Esophagus squamous epithelium (tissue), 5 donors: ENCODE measurements at places on chromosomes 2 and 18.

DNA sequence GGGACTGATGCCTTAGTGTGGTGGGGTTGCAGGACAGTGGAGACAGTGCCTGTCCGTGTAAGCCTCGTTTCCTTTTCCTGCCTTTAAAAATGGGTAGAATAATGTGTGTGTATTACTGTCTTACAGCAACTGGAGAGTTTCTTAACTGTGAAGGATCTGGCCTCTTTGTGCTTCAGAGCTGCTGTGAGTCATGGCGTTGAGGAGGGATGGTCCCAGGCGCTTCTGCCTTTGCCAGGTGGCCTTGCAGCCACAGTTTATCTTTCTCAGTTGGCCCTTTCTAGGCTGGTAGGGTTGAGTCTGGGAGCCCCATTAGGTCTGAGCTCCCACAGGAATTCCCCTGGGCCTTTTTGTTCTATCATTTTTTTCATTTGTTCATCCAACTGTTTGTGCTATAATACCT is 9.2 kb downstream of the PRADC1 start:
- H3K36me3 ChIP-seq = peaks cover 100% of the 10 kb centered on the region
- H3K27me3 ChIP-seq = no peaks in the 10 kb centered on the region
- H3K27ac ChIP-seq = no peak overlapping the region
- no peak for DNase-seq

GRCh38 chr2:85537600-85538506 is 1.1 kb upstream of the MAT2A start:
- DNase-seq = no peak
- H3K4me1 ChIP-seq = peaks cover 15% of the 10 kb centered on the region
- H3K27ac ChIP-seq = peak overlapping the region; percentile 99
- H3K36me3 ChIP-seq = peaks cover 9% of the 10 kb centered on the region
- H3K4me3 ChIP-seq = peak overlapping the region; percentile 84

DNA sequence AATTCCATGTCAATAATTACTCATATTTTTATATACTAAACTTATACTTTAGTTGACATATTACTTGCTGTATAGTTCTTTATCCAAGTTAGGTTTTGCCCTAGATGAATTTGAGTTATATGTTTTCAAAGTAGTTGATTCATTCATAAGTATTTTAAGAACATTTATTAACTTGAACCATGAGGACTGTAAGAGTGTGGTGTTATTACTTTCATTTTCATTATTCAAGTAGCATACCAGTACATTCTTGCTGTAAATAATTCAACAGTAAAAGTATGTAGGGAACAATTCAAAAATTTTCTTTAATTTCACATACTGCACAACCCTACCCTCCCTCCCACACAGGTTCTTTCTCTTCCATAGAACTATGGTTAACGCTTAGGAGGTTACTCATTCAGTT is 75.4 kb downstream of the ANKRD12 start:
- H3K4me1 ChIP-seq = no peaks in the 10 kb centered on the region
- H3K27me3 ChIP-seq = no peaks in the 10 kb centered on the region
- H3K36me3 ChIP-seq = peaks cover 87% of the 10 kb centered on the region
- H3K27ac ChIP-seq = no peak overlapping the region
- no peak for DNase-seq

GRCh38 chr2:218168635-218169462 is 2.1 kb upstream of the CXCR1 start:
- H3K27ac ChIP-seq = no peak overlapping the region
- H3K27me3 ChIP-seq = no peaks in the 10 kb centered on the region
- H3K4me1 ChIP-seq = peaks cover 25% of the 10 kb centered on the region
- no peaks in the 10 kb centered on the region for H3K36me3 ChIP-seq
- H3K4me3 ChIP-seq = no peak overlapping the region
- no peak for DNase-seq

- no peak overlapping the region for H3K27ac ChIP-seq
- no peaks in the 10 kb centered on the region for H3K36me3 ChIP-seq
- DNase-seq = no peak
- no peaks in the 10 kb centered on the region for H3K4me1 ChIP-seq
- H3K27me3 ChIP-seq = no peaks in the 10 kb centered on the region
- no peak overlapping the region for H3K4me3 ChIP-seq
These were observed 19.6 kb downstream of the RSAD2 start for GRCh38 chr2:6896930-6897759.

DNA sequence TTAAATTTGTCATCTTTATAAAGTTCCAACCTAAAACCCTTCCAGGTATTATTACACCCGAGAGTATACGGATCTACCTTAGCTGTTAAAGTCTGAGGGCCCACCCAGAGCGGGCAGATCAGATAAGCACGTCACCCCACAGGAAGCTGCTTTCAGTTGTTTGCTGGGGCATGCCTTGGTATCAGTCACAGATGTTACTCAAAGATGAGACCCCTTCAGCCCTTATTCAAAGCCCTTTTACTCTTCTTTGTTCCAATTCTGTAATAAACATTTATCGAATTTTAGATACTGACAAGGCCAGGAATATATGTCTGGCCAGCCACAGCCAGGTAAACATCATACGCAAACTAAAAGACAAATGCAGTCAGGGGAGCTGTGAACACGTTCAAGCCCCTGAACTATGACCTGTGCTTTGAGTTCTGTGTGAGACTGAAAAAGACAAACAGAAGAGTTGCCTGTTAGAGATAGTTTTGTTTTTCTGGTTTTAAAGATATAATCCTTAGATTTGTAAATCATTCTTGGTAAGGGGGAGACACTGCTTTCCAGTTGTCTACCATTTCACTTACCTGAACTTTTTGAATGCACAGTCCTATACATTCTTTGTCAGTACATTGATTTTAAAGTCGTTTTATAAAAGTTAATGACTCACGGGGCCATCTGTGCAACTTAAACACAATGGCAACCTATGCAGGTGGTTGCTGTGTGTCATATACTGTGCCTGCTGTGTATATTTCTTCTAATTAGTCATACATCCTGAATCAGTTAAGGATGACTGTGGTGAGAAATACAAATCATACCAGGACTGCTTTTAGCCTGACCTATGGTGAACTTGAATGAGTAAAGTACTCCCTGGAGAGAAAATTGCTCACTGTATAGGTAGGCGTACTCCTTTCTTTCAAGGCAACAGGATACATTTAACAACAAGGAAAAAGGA is 100.5 kb upstream of the ITPRID2 start:
- H3K27ac ChIP-seq = peak overlapping the region; percentile 23
- no peak overlapping the region for H3K4me3 ChIP-seq
- no peaks in the 10 kb centered on the region for H3K36me3 ChIP-seq

GRCh38 chr2:236535024-236535423 is 34.6 kb upstream of the ACKR3 start:
- no peaks in the 10 kb centered on the region for H3K4me1 ChIP-seq
- DNase-seq = no peak
- no peak overlapping the region for H3K27ac ChIP-seq
- H3K36me3 ChIP-seq = no peaks in the 10 kb centered on the region
- H3K27me3 ChIP-seq = no peaks in the 10 kb centered on the region

DNA sequence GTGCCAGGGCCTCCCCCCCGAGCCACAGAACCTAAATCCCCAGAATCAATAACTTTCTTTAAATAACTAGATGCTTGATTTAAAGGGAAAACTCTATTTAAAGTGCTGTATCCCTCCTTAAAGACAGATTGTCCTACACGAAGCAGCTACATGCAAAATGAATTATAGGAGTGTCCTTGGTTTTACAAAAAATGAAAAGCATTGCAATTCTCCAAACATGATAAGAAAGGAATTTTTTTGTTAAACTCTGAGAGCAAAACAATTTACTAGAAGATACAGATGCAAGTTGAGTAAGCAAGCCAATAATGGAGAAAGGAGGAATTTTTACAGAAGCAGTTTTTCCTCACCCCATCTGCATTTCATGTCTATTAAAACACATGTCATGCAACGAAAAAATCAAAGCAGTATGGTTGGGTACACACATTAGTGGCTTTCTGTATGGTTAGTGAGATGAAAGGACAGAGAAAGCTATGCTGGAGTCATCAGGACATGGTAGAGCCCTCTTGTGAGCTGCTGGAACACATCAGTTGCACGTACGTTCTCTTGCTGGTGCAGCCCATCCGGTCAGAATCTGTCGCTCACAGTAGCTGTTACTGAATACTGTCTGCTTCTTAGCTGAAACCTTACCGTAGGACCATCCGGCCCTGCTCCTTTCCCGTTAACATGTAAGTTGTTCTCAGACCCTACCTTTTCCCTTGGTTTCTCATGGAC is 25.9 kb upstream of the STEAP3 start:
- no peaks in the 10 kb centered on the region for H3K36me3 ChIP-seq
- no peak for DNase-seq
- H3K27me3 ChIP-seq = no peaks in the 10 kb centered on the region
- H3K4me3 ChIP-seq = no peak overlapping the region
- no peaks in the 10 kb centered on the region for H3K4me1 ChIP-seq
- H3K27ac ChIP-seq = no peak overlapping the region

- DNase-seq = no peak
- H3K36me3 ChIP-seq = no peaks in the 10 kb centered on the region
- H3K27ac ChIP-seq = no peak overlapping the region
- H3K4me3 ChIP-seq = no peak overlapping the region
- H3K27me3 ChIP-seq = no peaks in the 10 kb centered on the region
These were observed 129.8 kb upstream of the ARL4C start for GRCh38 chr2:234626566-234627130.

- H3K27me3 ChIP-seq = no peaks in the 10 kb centered on the region
- no peak for DNase-seq
These were observed 109.6 kb upstream of the ST6GAL2 start for GRCh38 chr2:106995556-106995955.

DNA sequence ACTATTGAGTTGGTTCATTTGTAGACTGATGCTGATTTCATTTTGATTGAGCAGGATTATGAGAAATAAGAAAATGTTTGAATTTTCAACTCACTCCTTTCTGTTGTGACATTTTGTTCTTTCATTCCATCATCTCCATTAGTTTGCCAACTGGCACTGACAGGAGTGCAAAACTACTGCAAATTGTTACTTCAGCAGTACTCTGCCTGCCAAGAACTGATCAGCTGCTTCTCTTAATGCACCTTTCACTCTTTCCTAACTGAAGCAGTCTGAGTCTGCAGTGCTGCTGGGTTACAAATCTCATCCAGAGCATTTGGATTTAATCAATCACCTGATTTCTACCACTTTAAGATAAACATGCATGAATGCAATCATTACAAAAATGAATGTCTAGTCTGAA is 70.9 kb downstream of the TMEFF2 start:
- peaks cover 19% of the 10 kb centered on the region for H3K4me1 ChIP-seq
- no peak overlapping the region for H3K27ac ChIP-seq
- H3K27me3 ChIP-seq = no peaks in the 10 kb centered on the region
- H3K4me3 ChIP-seq = no peak overlapping the region
- no peak for DNase-seq

- no peaks in the 10 kb centered on the region for H3K36me3 ChIP-seq
- no peak overlapping the region for H3K27ac ChIP-seq
- no peak overlapping the region for H3K4me3 ChIP-seq
- DNase-seq = no peak
- H3K27me3 ChIP-seq = no peaks in the 10 kb centered on the region
These were observed 195.6 kb downstream of the TMX3 start for GRCh38 chr18:68519336-68519735.

DNA sequence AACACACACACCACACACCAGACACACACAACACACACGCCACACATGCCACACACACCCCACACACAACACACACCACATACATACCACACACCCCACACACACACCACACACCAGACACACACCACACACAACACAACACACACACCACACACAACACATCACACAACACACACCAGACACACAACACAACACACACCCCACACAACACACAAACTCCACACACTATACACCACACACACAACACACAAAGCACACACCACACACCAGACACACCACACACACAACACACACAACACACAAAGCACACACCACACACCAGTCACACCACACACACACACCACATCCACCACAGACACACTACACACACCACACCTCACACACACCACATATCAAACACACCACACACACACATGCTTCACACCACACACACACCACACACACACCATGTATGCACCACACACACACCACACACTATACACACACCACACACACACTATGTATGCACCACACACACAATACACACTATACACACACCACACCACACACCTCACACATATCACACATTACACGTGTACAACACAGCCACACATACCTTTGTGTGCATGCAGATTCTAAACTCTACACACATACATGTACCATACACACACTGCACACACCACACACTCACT is 72.2 kb downstream of the TMEM18 start:
- no peak overlapping the region for H3K27ac ChIP-seq
- H3K4me1 ChIP-seq = no peaks in the 10 kb centered on the region
- no peak overlapping the region for H3K4me3 ChIP-seq
- no peaks in the 10 kb centered on the region for H3K36me3 ChIP-seq
- no peak for DNase-seq

DNA sequence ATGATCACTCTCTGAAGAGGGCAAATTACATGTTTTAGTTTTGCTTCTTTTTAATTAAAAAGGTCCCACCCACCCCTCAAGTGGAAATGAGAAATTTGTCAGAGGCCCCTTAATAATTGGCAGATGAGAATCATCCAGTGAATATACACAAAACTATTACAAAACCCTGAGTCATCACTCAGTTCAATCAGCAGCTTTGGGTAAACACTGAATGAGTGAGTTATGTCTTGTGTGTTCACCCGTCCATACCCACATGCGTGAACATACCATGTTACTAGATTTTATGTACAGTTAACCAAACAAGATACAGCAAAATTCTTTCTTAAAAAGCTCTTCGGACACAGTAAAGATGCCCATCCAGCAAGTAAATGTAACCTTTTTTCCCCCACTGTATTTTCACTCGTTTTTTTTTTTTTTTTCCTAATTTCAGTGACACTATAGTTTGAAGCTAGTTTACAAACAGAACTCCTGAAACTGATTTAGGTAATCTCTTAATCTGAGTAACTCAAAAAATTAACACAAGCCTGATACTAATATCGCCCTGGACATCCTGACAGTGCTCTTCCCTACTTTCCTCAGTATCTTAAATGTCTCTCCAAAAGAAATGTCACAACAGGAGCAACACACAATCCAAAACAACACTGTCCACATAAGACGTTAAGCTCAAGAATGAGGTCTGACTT is 1.4 kb downstream of the PSME4 start:
- peak overlapping the region; percentile 97 for H3K27ac ChIP-seq
- H3K4me1 ChIP-seq = peaks cover 20% of the 10 kb centered on the region
- peak overlapping the region; percentile 96 for H3K4me3 ChIP-seq
- DNase-seq = no peak
- no peaks in the 10 kb centered on the region for H3K27me3 ChIP-seq
- H3K36me3 ChIP-seq = peaks cover 6% of the 10 kb centered on the region

- no peak overlapping the region for H3K27ac ChIP-seq
- H3K4me3 ChIP-seq = no peak overlapping the region
- no peaks in the 10 kb centered on the region for H3K36me3 ChIP-seq
- no peaks in the 10 kb centered on the region for H3K27me3 ChIP-seq
- H3K4me1 ChIP-seq = no peaks in the 10 kb centered on the region
- no peak for DNase-seq
These were observed 500.1 kb downstream of the ARHGAP15 start for GRCh38 chr2:143629340-143629739.
